OCI-M1 (cell line): ENCODE measurements at places on chromosomes 6 and 20.
A peak's percentile ranks its signal among the peaks of the same experiment; 100 is the strongest.

DNA sequence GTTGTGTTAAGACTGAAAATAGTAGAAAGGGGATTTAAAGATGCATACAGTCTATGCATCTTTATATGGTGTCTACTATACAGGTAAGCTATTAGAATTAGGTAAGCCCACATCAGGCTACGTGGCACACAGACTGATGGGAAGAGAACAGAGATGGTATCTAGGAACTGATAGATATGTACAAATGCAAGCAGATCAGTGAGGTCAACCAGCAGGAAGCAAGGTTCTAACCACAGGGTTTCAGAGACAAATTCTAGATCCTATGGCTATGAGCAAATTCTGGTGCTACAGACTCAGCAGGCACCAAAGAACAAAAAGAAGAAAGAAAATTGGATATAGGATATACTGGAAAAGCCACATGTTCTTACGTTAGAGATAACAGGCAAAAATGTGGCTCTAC lies 110.6 kb downstream of the TRDN start:
- DNase-seq: no peak

DNA sequence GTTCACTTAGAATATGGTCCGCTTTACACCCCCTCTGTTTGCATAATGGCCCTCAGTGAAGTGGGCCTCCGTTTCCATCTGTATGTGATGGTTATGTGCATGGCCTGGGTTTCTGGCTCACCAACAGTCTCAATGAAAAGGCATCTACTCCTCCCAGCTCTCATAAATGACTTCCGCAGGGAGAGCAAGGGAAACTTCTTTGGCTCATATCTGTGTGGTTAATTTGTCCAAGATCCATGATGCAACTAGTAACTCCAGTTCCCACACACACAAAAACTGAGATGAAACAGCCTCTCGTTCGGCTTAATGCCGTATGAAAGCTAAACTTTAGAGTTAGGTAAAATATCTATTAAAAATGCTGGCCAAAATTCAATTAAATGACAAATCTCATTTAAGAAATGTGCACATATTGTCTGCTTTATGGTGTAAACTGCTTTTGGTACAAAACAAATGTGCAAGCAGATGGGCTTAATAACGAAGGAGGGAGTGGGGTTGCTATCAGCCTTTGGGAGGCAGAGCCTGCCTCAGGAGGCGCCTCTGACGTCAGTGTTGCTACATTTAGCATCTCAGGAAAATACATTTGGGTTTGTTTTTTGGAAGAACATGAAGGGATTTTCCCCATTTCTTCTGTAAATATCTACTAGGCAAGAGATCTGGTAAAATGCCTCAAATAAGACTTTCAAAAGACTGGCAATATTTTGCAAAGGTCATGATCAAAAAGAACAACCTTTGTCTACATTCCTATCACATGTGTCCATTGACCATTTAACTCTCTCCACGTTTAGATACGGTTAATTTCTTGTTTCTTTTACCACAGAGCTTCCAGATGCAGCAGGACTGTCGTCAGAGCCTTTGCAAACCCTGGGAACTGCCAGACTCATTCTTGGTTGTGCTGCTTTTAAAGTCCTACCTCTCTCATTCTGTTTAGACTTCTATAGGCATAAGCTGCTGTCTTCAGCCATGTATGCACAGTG lies 96.8 kb downstream of the ARMC2 start:
- DNase-seq: no peak

DNA sequence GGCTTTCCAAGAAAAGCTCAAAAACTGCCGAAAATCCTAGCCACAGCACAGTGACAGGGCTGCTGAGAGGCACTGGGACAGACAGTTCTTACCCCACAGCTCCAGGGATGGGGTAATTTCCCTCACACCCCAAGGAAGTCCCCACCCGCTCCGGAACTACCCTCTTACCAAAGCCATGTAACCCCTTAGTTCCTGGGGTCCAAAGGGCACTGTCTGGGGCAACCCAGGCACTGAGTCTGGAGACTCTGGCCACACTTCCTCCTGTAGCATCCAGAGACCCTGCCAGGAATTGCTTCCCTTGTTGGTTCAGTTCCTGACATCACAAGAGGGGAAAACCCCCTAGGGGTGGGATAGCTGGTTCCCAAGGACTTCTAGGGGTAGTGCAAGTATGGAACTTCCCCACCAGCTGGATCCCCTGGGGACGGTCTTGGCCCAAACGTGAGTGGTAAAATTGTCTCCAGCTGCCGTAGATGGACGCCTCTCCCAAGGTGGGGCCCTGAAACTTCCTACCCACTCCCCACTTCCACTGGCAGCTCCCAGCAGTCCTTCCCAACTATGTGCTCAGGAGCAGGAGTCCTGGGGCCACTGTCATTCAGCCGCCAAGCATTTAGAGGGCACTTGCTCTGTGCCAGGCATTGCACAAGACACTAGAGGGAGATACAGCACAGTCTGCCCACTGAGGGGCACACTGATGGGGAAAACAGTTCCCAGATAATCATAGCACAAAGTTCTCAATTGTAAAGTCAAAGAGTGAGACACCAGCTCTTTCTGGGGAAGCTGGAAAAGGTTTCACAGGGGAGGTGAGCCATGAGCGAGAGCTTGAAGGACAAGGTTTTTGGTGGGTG lies 17.2 kb upstream of the HCK start:
- DNase-seq: peak; percentile 59

GRCh38 chr6:93721386-93722048 lies 302.2 kb upstream of the EPHA7 start:
- peak; percentile 62 for DNase-seq

GRCh38 chr20:53672484-53673129 lies 79.0 kb upstream of the ZNF217 start:
- DNase-seq: no peak

GRCh38 chr6:146149770-146150169 lies 120.9 kb downstream of the GRM1 start:
- DNase-seq: no peak

- DNase-seq: no peak
Measured at GRCh38 chr6:135600931-135601330, 103.4 kb upstream of the AHI1 start.

DNA sequence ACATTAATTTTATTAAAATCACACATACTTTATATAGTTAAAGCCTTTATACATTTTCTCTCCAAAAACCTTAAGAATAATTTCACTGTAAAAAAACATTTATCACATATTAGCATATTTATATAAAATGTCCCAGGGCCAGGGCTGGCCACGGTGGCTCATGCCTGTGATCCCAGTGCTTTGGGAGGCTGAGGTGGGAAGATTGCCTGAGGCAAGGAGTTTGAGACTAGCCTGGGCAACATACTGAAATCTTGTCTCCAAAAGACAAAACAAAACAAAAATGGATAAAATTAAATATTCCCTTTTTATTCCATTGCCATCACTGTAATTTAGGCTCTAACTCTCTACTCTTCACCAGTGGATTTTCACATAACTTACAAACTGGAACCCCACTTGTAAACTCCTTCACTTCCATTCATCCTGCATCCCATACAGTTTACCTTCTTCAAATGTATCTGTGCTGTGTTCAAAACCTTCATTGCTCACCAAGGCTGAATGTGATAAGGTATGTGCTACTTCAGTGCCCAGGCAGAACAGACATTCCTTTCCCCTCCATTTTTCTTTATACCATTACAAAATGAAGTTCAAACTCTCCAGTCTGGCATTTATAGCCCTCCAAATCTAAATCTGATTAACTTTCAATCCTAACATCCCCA lies 42.9 kb upstream of the PIM1 start:
- no peak for DNase-seq

- no peak for DNase-seq
Measured at GRCh38 chr6:84976526-84977362, 212.3 kb upstream of the TBX18 start.

DNA sequence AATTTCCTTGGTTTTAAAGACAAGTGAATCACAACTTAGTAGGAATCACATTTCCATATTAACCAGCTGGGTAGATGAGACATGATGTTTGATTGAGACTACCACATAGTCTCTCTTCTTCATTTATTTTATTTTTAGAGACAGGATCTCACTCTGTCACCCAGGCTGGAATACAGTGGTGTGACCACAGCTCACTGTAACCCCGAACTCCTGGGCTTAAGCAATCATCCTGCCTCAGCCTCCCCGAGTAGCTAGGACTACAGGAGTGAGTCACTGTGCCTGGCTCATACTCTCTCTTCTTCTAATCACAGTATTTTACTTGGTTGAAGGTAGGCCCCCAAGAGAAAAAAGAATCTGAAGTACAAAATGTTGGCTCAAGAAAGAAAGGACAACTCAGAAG lies 80.2 kb upstream of the ASF1A start:
- no peak for DNase-seq

- peak; percentile 78 for DNase-seq
Measured at GRCh38 chr20:21235484-21236445, 67.4 kb upstream of the XRN2 start.

DNA sequence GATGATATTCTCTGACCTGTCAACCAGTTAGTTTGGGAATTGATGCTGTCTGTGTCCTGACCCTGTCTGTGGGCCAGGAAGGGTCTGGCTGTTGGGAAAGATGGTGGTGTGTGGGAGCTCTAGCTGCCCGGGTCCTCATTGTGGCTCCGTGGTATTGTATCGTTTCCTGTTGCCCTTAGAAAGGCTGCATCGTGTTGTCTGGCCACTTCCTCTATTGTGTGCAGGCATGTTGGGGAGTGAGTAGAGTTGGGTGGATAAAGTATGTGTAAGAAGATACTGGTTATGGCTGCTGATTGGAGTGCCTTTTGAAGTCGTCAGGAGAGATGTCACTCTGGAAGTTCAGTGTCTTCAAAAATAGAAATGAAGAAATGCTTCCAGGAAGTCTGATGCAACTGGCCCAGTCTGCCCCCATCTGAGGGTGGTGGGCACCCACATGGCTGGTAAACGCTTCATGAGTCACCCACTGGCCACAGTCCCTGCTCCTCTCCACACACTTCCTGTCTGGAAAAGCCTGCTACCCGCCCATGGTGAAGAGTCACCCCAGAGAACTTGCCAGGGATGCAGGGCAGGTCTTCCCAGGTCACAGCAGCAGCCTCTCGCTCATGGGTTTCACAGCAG lies 27.9 kb downstream of the PPARD start:
- peak; percentile 94 for DNase-seq

- no peak for DNase-seq
Measured at GRCh38 chr6:40256831-40257230, 322.6 kb upstream of the MOCS1 start.

DNA sequence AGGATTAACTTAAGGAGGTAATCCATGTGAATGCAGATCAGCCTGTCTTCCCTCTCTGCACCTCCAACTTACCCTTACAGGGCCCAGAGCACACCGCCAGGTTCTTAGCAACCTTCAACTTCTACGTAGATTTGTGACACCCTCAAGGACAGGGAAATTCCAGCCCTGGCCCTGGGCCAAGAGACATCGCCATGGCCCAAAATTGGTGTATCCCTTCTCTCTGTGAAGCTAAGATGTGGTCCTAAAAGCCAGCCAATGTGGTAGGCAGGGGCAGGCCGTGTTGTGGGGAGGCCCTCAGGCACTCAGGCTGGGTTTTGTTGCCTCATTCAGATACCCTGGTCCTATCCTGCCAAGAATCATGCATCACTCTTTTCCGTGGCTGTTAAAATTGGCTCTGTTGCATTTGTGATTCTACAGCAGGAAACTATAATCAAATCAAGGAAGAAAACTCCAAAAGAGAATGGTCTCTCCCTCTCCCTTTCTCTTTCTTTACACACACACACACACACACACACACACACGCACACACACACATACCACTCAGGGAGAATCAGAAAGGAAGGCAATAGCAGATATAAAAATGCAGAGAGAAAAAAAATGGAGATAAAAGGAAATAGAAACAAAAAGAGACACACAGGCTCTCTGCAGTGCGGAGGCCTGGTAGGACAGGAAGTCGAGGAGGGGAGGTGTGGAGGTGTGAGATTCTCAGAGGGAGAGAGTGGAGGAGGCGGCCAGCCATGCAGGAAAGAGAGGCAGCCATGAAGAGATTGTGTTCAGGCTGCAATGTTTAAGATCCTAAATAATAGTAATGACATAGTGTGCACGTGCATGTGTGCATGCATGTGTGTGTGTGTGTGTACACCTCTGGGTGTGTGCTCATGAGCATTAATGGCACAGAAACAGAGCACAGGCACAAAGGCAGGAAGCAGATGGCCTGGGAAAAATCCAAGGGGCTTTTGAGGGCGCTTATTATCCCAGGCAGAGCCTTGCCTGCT lies 201.8 kb upstream of the LRFN2 start:
- no peak for DNase-seq

- no peak for DNase-seq
Measured at GRCh38 chr6:42431356-42431755, 20.4 kb downstream of the TRERF1 start.

- DNase-seq: peak; percentile 54
Measured at GRCh38 chr6:144036064-144036834, 28.2 kb upstream of the PLAGL1 start.
